ENCODE measurements at places on chromosomes 4 and X.

GRCh38 chr4:146916479-146917076 lies 29.1 kb downstream of the TTC29 start:
- DNase-seq: no peak

GRCh38 chr4:136241221-136241986 lies 1290.9 kb downstream of the PCDH18 start:
- DNase-seq: no peak

DNA sequence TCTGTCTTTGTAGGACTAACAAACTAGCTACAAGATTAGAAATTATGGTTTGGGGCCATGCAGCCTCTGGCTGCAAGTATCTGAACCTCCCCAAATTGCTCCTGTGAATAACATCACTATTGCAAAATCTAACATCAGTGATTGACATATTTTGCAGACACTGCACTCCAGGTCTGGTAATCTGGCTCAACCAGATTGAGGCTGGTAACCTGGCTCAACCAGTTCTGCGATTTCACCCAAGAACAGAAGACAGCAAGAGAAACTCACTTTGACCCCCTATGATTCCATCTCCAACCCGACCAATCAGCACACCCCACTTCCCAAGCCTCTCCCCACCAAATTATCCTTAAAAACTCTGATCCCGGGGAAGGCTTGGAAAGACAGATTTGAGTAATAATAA lies 20.9 kb downstream of the SPIN3 start:
- DNase-seq: no peak

- DNase-seq: peak; percentile 95
These were observed 173.9 kb upstream of the PGRMC2 start for GRCh38 chr4:128461291-128462102.

GRCh38 chr4:88690355-88690754 lies 7.3 kb downstream of the NAP1L5 start:
- DNase-seq: no peak

GRCh38 chr4:119692001-119692400 lies 63.4 kb upstream of the PDE5A start:
- no peak for DNase-seq

DNA sequence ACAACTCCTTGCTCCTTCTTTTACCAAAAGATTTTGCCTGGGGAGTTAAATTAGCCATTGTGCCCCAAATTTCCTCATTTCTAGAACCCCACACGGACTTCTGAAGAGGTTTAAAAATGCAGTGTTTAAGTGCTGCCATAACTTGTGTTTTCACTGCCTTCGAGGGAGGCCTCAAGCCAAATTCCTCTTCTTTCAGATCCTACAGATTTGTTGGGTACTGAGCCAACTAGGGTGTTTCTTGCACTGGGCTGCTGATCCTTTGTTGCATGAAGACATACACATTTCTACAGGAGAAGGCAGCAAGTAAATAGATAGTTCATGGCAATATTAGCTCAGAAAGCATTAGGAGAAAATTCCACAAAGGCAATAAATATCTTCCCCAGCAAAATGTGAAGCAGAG lies 43.8 kb downstream of the GLRA2 start:
- DNase-seq: no peak

- DNase-seq: no peak
These were observed 175.7 kb upstream of the SPIN4 start for GRCh38 chrX:63526863-63527262.

Measured in retinal pigment epithelial cell (primary cell).